H9 (cell line): ENCODE measurements at places on chromosomes 1 and 21. TPM values are rescaled to one million over a fixed set of nuclear protein-coding genes. Genes with fewer than 3 reads are reported as not detected.

GRCh38 chr1:185693654-185694053 is 40.5 kb upstream of the HMCN1 start:
- DNase-seq: no peak

GRCh38 chr1:212677573-212677972 is 22.1 kb downstream of the BATF3 start:
- peak; percentile 16 for DNase-seq

DNA sequence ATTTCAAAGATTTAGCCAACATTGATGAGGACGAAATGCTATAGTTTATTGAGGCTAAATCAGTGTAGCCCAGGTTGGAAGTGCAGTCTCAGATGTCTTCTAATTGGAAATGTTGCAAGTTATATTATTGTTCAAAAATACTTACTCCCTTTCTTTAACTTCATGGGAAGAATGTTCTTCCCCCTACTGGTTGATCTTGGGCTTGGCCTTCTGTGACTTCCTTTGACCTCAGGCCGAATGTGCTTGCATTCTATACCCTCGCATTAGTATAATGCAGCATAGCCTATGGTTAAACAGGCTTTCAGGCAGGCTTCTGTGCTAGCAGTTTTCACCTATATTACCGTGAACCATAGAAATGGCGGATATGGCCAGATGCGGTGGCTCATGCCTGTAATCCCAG is 77.3 kb downstream of the RPE65 start:
- no peak for DNase-seq

Gene DNAJB4
- total RNA-seq: 8.1 and 8.6 TPM in 2 replicates

GRCh38 chr1:3040004-3040403 is 18.7 kb downstream of the ACTRT2 start:
- DNase-seq: no peak

DNA sequence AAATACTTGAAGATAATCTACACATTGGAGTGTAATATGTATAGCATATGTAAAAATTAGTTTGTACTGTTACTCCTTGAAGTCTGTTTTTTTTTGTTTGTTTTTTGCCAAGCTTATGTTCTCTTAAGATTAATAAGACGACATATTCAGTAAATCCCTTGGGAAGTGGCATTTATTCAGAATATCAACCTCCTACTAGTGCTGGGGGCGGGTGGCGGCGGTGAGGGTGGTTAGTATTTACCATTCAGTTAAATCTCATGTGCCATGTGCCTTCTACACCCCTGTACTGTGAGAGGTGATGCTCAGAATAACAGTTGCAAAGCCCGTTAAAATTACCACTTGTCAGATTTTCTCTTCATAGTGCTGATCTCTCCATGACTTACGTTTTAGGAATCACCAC is 3.0 kb downstream of the BACH1 start:
- no peak for DNase-seq

DNA sequence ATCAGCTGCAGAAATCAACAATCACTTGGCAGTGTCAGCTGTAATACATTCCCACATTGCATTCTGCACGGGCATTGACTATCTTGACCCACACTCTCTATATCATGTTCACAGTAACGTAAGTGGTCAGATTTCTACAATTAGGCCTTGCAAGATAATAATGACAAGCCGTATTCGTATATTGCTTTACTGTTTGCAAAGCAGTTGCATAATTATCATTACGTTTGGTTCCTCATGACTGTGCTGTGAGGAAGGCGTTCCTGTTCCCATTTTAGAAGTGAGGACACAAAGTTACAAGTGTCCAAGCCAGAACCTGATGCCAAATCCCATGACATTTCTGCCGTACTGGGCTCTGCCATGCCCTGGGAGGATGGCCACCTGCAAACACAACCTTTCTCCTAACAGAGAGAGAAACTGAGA is 53.5 kb upstream of the TARBP1 start:
- DNase-seq: no peak

- DNase-seq: no peak
These were observed 183.3 kb downstream of the CRB1 start for GRCh38 chr1:197451381-197451780.

Gene LRRC38
- 0.72 and 0.86 TPM in 2 replicates for total RNA-seq

- no peak for DNase-seq
These were observed 8.3 kb upstream of the CHD5 start for GRCh38 chr1:6188466-6188865.

Gene KRTAP10-11
- not detected in 2 replicates for total RNA-seq

DNA sequence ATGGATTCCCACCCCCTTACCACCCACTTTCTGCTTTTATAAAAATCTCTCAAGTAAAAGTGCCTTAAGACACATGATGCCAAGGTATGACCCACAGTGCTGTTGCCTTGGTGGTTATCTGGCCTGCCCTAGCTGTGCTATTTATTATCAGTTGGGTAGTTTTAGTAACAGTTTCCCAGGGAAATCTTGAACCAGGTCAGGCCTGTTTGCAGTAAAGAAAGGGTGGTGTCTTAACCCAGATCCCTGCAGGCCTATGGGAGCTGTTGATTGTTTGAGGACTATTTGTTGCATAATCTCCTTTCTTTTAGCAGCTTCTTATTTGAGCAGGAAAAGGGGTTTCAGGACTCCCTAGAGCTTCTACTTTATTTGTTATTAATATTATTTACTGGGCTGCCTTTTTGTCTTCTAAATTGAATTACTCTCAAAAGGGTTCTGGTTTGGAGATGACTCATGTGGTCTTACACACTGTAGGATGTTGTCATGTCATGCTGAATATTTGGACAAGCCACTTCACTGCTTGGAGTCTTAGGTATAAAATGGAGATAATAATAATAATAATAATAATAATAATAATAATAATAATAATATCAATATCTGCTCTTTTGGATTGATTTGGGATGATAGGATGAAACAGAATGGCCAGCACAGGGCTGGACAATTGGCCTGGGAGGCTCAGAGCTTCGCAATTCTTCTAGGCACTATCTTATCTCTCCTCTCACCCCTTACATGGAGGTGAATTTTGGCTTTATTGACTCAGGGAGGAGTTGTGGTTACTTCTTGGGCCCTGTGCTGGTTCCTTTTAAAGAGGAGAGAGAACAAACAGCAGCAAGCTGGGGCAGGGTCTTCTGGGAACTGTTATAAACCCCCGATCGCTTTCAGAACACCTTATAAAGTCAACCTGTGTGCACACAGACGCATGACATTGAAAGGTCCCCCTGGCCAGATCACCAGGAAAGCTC is 252.1 kb downstream of the PRDM2 start:
- DNase-seq: no peak

DNA sequence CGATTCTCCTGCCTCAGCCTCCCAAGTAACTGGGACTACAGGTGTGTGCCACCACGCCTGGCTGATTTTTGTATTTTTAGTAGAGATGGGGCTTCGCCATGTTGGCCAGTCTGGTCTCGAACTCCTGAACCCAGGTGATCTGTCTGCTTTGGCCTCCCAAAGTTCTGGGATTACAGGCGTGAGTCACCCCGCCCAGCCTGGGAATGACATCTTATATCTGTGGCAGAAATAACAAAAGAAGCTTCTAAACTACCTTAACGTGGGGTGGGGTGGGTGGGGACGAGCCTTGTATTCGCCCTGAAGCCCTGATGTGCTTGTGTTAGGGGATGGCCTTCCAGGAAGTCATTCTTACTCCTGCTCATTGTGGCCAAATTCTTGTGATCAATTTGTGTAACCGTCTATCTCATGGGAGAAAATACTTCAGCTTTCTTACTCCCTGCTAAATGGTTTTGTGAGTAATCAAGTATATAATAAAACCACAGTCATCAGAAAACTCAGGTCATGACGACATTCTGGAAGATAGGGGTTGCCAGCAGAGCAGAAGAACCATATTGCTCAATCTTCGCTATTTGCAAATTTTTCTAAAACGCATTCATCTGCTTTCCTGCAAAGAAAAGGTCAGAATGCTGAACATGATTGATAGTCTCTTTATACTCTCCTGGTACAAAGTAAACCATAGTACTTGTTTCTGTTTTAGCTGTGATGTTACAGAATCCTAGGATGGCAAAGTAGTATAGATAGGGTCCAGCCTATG is 63.2 kb downstream of the DIRAS3 start:
- no peak for DNase-seq

DNA sequence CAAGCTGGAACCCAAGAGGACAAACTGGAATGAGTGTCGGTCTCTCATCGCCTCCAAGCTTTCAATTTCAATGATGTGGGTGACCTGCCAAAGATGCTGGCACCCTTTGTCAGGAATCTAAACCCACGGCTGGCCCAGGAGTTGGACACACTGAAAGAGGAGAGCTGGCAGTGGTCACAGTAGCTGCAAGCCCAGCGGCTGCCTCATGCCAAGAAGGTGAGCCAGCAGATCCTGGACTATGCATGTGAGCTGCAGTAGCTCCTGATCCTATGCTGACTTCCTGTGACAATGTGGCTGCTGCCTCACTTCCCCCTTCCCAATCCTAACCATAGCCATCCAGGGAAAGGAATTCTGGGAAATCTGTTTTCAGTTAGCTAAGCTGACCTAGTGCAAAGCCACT is 117.0 kb upstream of the VAV3 start:
- no peak for DNase-seq

Gene SELP
- not detected in 2 replicates for total RNA-seq

DNA sequence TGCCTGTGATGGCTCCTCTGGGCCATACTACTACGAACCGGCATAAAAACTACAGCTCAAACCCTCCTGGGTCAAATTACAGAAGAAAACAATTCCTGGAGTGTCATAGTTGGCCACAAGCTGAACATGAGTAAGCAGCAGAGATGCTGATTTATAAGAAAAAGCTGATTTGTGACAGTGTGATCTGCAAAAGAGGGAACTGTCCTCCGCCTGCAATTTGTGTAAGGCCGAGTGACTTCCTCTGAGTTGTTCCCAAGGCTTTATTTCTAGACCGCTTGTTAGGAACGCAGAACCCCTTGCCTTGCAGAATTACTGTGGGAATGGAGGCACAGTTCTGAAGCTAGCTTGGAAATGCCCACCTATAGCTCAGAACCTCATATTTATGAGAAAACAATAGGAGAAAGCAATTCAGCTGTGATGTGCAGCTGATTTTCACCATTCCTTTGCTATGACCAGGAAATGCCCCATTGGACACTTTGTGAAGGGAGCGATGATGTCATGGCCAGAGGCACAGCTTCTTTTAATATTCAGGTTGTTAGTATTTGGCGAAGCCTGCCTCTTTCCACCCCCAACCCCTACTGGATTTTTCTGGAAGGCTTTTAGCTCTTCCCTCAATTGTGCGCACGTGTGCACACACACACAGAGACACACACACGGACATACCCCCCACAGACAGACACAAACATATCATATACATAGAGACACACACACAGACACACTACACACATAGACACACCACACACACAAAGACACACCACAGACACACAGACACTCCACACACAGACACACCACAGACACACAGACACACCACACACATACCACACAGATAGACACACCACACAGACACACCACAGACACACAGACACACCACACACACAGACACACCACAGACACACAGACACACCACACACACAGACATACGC is 47.6 kb downstream of the IER5 start:
- no peak for DNase-seq

DNA sequence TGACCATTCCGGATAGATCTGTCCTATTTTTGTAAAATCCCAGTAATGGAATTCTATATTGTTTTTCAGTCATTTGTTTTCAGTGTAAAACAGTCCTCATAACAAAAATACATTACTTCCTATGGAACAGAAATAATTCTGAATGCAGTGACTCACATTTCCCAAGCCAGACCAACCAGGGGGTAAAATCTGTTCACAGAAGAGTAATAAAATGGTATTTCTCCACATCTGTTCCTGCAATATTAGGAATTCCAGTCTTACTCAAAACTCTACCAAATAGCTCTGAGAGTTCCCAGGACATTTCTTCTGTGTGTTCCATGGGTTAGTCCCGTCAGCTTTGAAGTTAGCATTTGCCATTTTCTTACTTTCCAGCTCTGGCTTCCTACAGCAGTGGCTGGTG is 2.6 kb upstream of the DDR2 start:
- no peak for DNase-seq

DNA sequence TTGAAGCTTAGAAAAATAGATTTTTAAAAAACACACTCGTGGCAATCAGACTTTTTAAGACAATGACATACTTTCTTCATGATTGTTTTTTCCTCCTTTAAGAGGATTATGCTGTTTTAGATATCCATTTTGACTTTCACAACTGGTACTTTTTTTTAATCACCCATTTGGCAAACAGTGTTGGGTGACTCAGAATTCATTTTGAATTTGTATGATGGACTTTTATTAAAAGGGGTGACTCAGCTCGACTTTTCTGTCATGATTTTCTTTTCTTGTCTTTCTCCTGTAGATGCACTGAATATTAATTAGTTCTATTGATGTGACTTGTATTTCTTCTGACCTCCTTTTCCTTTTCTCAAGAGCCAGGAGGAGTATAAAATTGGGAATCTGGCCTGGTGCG is 44.7 kb downstream of the FMN2 start:
- no peak for DNase-seq

Gene SYT11
- 0.28 and 0.39 TPM in 2 replicates for total RNA-seq

DNA sequence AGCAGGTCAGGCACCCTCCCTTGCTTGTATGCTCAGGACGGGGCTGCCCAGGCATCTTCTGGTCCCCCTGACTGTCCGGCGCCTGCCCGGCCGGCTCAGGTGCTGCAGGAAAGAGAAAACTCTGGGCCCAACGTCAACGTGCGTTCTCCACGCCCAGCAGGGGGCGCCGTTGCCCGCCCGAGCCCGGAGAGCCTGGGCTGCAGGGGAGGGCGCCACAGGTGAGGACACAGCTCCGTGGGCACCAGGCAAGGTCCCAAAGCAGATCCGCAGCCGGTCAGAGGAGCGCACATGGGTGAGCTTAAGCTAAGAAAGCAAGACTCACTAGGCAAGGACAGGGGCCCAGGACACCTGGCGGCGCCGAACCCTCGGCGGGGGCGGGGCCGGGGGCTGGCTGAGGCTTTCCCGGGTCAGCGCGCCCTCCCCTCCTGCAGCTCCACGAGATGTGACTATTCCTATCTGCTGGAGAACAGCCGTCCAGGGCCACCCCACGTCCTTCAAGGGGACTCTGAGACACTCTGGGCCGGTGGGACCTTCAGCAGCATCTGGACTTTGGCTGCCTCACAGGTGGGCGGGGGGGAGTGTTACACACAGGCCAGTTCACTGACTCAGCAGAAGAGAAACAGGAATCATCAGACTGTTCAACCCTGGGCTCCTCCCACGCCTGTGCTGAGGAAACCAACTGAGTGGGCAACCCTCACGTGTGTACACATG is 29.3 kb downstream of the KRTAP10-1 start:
- peak; percentile 85 for DNase-seq

Gene TSACC
- total RNA-seq: 2.3 and 2.4 TPM in 2 replicates

Gene ERICH3
- total RNA-seq: not detected in 2 replicates

- DNase-seq: no peak
These were observed 273.7 kb upstream of the ST6GALNAC5 start for GRCh38 chr1:76593618-76594017.

GRCh38 chr1:9882945-9883303 is 27.1 kb downstream of the CTNNBIP1 start:
- no peak for DNase-seq
